Pancreas (tissue), 10 donors: ENCODE measurements at places on chromosomes 7 and 10.

- no peak overlapping the region for H3K4me3 ChIP-seq
- no peak overlapping the region for H3K27ac ChIP-seq
- no peaks in the 10 kb centered on the region for H3K27me3 ChIP-seq
- DNase-seq: no peak
- H3K4me1 ChIP-seq: no peaks in the 10 kb centered on the region
- no peaks in the 10 kb centered on the region for H3K36me3 ChIP-seq
These were observed 216.1 kb downstream of the TWIST1 start for GRCh38 chr7:18901351-18901750.

GRCh38 chr7:133669061-133669455 is 416.2 kb downstream of the EXOC4 start:
- no peaks in the 10 kb centered on the region for H3K4me1 ChIP-seq
- no peaks in the 10 kb centered on the region for H3K36me3 ChIP-seq
- no peak overlapping the region for H3K27ac ChIP-seq
- no peak overlapping the region for H3K4me3 ChIP-seq
- no peaks in the 10 kb centered on the region for H3K27me3 ChIP-seq
- no peak for DNase-seq

DNA sequence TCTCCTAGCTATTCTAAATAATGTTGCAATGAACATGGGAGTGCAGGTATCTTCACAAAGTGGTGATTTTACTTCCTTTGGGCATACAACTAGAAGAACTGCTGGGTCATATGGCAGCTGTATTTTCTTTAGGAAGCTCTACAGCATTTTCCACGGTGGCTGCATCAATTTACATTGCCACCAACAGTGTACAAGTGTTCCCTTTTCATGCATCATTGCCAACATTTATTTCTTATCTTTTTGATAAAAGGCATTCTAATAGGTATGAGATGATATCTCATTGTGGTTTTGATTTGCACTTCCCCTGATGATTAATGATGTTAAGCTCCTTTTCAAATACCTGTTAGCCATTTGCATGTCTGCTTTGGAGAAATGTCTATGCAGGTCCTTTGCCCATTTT is 52.6 kb downstream of the NT5C2 start:
- no peaks in the 10 kb centered on the region for H3K36me3 ChIP-seq
- no peak overlapping the region for H3K4me3 ChIP-seq
- H3K4me1 ChIP-seq: peaks cover 9% of the 10 kb centered on the region
- no peak for DNase-seq
- H3K27me3 ChIP-seq: no peaks in the 10 kb centered on the region

- H3K27ac ChIP-seq: no peak overlapping the region
- no peak overlapping the region for H3K4me3 ChIP-seq
- H3K4me1 ChIP-seq: no peaks in the 10 kb centered on the region
- H3K36me3 ChIP-seq: no peaks in the 10 kb centered on the region
- H3K27me3 ChIP-seq: no peaks in the 10 kb centered on the region
- no peak for DNase-seq
These were observed 107.7 kb upstream of the FZD1 start for GRCh38 chr7:91156316-91157185.

DNA sequence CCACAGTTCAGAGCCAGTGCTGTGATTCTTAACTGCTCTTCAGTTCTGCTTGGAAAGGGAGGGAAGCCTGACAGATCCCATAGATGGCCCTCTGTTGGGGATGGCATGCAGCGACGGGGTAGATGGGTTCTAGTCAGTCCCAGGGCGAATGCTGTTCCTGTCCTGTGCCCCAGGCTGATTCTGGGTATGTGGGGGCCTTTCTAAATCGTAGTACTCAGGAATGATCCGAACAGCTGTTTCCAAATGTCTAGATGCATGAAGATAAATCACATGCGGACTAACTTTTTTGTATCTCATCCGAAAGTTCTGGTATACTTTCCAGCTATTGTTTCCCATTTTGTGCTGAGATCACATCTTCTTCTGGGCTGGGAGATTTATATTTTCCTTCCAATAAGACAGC is 186.0 kb upstream of the MKI67 start:
- no peaks in the 10 kb centered on the region for H3K36me3 ChIP-seq
- DNase-seq: no peak
- no peaks in the 10 kb centered on the region for H3K4me1 ChIP-seq
- no peak overlapping the region for H3K4me3 ChIP-seq
- no peaks in the 10 kb centered on the region for H3K27me3 ChIP-seq

DNA sequence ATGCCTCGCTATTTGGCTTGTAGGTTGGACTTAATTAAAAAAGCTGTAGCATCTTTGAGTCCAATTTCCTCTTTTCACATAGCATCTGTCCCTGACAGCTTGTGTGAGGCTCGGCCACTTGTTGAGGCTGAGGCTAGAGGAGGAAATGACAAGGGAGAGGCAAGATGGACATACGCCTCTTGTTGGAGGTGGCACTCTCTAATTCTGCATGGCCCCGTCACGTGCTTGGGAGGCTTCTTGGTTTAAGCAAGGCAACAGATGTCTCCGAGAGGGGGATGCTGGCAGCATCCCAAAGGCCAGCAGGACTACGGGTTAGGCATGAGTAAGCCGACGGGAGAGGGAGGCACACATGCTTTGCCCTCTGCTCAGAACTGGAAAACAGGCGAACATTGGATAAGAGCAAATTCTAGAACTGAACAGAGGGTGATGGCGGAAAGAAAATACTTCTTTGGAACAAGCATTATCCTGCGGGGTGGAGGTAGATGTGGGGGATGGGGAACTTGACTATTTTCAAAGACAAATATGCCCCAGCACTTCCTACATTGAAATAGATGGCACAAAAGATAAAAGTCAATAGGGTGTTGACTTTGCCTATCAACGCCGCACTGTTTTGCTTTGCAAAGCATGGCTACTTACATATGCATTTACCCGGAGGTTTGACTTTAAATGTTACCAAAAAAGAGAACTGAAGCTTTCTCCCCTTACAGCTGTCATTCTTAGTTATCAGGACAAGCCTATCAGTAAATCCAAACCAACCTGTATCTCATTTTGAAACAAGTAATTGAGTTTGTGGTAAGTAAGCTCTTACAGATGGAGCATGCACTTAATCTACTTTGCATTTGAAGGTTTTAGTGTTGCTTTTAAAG is 94.8 kb downstream of the CHN2 start:
- H3K27me3 ChIP-seq: no peaks in the 10 kb centered on the region
- H3K4me3 ChIP-seq: no peak overlapping the region
- DNase-seq: no peak
- peaks cover 50% of the 10 kb centered on the region for H3K4me1 ChIP-seq
- H3K36me3 ChIP-seq: no peaks in the 10 kb centered on the region

DNA sequence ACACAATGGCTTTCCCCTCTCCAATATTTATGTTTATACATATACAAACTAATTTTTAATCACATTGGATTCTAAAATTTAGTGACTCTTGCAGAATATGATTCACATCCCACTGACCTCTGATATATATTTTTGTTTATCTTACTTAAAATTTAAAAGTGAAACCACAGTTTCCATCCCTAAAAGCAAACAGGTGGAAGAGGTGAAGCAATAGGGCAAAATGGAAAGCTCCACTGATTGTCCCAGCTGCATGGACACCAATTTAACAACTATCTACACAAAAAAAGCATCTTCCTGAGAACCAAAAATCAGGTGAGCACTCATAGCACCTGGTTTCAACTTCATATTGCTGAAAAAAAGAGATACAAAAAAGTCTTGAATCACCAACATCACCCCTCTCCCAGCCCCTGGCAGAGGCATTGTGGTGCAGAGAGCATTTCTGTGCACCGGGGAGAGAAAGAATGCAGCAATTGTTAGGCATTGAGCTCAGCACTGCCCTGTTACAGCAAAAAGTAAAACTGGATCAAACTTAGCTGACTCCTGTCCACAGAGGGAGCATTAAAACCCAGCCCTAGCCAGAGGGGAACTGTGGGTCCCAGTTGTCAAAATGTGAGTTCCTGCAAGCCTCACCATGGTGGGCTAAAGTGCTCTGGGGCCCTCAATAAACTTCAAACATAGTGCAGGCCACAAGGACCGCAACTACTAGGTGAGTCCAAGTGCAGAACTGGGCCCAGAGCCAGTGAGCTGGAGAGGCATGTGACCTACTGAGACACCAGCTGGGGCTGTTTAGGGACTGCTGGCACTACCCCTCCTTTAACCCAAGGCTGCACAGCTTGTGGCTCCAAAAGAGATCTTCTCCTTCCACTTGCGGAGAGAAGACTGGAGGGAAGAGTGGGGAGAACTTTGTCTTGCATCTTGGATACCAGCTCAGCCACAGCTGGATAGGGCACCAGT is 92.1 kb downstream of the SIRT1 start:
- DNase-seq: peak; percentile 78
- no peaks in the 10 kb centered on the region for H3K27me3 ChIP-seq
- H3K36me3 ChIP-seq: no peaks in the 10 kb centered on the region
- H3K4me1 ChIP-seq: peaks cover 5% of the 10 kb centered on the region

DNA sequence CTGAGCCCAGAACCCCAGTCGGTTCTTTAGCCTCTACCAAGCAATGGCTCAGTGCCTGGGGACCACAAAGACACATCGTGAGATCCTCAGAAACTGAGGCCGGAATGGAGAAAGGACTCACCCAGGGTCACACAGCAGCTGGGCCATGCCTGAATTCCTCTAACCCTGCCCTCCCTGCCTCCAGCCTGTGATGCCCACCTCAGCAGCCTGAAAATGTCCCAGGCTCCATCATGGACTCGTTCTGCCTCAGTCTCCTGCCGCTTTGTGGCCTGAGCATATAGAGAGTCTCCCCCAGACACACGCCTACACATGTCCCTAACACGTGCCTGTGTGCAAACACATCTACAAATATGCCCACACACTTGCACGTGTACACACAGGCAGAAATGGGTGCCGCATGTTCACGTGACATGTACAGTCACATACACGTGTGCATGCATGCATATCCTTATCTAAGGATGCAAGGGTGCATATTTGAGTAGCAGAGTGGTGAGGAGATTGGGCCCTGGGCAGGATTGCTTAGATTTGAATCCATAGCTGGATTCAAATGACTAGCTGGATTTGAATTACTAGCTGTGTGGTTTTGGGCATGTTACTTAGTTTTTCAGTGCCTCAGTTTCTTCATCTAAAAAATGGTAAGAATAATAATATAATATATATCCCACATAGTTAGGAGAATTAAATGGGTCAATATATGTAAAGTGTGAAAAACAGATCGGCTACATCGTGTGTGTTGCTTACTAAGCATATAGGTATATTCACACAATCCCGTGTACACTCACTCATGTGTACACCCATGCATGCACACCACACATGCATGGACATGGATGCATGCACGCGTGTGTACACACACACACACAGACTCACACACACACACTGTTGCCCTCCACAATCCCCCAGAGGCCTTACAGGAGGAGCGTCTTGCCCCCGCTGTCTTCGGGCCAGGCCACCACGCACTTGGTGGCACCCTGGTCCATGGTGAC is 2.4 kb downstream of the TACR2 start:
- H3K27ac ChIP-seq: no peak overlapping the region
- H3K36me3 ChIP-seq: no peaks in the 10 kb centered on the region
- no peak for DNase-seq
- H3K4me1 ChIP-seq: no peaks in the 10 kb centered on the region
